Uterus (tissue), 4 donors: ENCODE measurements at places on chromosomes 7 and 10.

GRCh38 chr7:149093228-149093627 lies 2.7 kb upstream of the ZNF786 start:
- no peak for DNase-seq

- no peak for DNase-seq
These were observed 89.0 kb downstream of the JMJD1C start for GRCh38 chr10:63376560-63377304.

DNA sequence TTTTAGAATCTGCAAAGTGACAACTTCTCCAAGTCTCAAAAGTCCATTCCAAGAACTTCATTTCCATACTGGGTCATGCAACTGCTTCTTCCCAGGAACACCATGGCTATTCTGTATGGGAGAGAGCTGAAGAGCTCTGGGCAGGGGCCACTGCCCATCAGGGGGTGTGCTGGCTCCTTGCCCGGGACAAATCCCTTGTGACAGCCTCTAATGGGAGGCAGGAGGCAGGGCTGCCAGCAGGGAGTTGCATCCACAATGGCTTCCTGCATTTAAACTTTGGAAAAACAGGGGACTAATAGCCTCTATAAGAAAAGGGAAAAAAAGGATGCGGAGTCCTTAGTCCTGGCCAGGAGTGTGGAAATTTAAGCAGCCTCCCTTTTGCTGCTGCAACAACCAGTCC lies 18.4 kb upstream of the FRMD4A start:
- no peak for DNase-seq

GRCh38 chr7:145497911-145498525 lies 618.6 kb upstream of the CNTNAP2 start:
- DNase-seq: no peak

DNA sequence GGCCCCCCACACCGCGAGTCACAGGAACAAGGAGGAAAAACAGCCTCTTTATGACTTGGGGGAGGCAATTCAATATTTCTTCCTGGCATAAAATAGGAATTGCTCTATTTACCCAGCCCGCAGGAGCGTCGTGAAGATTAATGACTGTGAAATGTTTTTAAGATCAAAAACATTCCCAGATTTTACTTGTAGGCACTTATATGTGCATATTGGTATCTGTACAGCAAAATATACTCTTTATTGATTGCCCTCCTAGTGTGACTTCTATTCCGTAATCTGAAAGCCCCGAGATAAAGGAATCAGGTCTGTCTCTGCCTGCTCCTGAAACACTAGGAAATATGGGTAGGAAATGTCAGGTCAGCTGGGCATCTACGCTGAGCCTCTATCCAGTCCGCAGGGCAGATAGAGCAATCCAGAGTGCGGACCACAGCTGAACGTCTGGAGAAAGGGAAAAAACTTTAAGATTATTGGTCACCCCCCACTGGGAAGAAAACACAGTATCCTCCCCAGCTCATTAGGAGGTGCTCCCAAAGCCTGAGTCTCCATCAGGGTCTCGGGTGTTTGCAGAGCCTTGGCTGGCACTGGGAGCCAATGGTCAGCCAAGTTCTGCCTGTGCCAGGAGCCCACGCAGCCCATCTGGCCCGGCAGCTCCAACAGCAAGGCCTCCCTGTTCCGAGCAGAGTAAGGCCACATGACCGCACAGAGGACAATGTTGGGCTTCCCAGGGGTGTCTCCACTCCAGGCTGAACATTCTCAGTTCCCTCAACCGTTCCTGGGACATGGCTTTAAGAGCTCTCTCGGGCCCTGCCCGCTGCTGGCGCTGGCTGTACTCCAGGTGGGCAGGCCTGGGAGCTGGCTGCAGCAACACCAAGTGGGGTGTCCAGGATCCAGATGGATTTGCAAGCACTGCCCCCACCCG lies 7.7 kb downstream of the CTBP2 start:
- DNase-seq: peak; percentile 47
